ENCODE measurements at places on chromosomes 6 and 20.

DNA sequence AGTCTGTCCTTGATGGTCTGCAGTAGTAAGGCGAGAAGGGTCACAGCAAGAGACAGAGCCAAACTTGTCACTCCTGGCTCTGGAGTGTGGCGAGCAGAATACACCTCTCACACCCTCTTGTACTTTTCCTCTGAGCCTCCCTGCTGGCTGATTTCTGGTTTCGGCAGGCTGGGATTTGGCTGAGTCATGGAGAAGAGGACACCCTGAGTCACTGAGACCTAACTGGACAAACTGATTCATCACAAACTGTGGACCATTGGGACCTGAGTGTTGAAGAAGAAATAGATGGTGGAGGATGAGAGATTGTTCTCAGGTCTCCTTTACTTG, 101.7 kb downstream of the F13A1 start:
- DNase-seq: no peak

- DNase-seq: no peak
These were observed 2.9 kb upstream of the CHRNA4 start for GRCh38 chr20:63363981-63364561.

DNA sequence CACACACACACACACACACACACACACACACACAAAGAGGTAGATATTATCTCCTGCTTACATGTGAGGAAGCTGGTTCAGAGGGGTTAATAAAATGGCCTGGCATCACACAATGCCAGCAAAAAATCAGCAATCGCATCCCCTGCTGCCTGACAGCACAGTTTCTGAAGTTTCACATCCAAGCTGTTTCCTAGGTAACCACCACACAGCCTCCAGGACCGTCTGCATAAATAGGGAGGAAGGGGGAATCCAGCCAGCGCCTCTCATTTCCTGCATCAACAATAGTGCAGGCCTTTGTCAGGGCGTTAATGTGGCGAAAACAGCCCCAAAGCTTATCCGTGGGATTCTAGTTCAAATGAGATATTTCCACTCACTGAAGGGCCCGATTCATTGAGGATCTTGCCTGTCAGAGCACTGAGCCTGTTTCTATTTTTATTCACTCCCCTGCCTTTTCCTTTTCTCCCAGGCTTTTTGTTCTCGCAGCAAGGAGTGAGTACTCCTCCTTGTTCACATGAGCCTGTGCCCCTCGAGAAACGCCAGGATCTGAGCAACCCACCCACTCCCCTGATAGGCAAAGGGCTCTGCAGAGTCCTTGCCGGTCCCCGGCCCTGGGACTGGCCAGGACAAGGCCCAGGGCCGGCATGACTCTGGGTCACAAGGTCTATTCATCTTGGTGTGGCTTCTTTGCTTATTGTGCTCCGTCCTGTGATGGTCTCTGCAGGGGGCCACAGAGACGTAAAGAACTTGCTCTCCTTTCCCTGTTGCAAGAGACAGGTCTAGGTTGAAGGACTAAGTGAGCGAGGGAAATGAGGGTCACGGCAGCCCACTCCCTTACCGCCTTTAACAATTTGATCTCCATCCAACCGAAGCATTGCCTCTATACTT, 32.7 kb downstream of the TUBB2B start:
- DNase-seq: no peak

DNA sequence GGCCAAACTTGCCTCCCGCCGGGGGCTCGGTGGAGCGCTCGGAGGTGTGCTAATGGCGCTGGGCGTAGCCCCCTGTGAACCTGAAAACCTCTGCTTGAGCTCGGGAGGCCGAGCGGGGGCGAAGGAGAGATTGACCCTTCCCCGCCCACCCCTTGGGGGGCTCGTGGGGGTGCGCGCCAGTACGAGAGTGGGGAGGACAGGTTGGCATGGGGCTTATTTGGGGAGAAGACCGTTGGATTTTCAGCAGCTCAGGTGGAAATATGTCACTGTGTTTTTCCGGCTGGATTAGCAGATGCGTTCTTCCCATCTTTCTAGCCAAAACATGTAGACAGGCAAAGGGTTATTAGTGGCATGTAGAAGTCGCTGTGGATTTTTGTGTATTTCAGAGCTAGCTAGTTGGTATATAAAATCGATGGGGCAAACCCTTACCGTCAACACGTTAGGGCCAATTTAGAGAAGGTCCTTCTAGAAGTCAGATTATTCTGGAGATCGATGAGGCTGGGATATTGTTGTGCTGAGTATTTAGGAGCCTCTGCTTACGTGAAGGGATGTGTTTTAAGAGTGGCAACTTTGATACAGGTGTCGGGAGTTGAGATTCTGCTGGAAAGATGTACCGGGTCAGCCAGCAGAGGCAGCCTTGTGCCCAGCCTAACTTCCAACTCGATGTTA, 525 bp downstream of the NCOA7 start:
- DNase-seq: no peak

- DNase-seq: no peak
These were observed 10.5 kb downstream of the ANKRD66 start for GRCh38 chr6:46757214-46757596.

- DNase-seq: peak; percentile 18
These were observed 608.0 kb downstream of the PHF3 start for GRCh38 chr6:64243618-64244017.

GRCh38 chr6:34393191-34393965, 909 bp upstream of the NUDT3 start:
- DNase-seq: no peak

DNA sequence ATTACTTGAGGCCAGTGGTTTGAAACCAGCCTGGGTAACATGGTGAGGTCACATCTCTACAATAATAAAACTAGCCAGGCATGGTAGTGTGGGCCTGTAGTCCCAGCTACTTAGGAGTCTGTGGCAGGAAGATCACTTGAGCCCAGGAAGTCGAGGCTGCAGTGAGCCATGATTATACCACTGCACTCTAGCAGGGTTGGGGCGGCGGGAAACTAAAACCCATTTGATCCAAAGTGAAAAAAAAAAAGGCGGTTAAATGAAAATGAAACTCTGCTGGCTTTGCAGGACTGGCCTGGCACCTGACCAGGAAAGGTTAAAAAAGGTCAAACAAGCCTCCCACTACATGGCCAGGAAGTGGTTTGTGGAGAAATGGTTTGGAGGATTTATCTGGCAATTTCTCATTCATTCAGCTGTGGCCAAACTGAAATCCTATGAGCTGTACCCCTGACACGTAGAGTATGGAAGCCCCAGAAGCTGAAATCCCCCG, 36.6 kb downstream of the MTRES1 start:
- no peak for DNase-seq

DNA sequence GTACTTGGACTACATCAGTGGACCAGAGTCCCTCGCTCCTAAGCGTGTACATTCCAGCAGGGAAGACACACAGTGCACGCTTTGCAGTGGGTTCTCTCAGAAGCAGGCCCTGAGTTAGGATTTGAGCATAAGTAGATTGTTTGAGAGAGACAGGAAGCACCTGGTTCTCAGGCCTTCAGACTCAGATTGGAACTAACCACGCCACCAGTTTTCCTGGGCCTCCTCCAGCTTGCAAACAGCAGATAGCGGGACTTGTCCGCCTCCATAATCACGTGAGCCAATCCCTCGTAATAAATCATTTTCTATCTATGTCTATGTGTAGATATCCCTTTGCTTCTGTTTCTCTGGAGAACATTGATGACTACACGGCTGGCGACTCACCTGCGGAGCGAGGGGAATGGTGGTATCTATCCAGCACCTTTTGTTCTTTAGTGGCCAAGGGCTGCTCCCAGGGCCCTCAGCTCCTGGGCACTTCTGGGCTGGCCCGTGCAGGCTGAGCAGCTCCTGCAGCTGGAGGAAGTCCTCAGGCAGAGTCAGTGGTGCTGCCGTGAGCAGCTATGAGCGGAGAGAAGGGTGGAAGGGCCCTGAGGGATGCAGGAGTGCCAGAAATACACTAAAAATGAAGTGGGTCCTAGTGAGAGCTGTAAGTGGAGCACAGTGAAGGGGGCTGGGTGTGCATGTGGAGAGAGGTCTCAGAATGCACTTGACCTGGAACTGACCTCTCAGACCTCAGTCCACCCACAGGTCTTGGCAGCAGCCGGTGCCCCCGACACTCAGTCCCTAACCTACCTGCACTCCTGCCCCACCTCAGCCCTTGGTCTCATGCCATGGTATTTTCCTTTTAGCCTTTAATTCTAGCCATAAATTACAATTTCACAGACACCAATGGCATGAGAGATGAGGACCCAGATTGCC, 76.9 kb downstream of the STK35 start:
- DNase-seq: no peak

GRCh38 chr6:14501240-14501639, 383.7 kb downstream of the CD83 start:
- DNase-seq: no peak

GRCh38 chr6:149990661-149991471, 27.1 kb downstream of the ULBP1 start:
- DNase-seq: no peak

GRCh38 chr6:147621263-147621662, 112.8 kb downstream of the SAMD5 start:
- no peak for DNase-seq

GRCh38 chr6:106167096-106167814, 81.1 kb downstream of the PRDM1 start:
- no peak for DNase-seq

DNA sequence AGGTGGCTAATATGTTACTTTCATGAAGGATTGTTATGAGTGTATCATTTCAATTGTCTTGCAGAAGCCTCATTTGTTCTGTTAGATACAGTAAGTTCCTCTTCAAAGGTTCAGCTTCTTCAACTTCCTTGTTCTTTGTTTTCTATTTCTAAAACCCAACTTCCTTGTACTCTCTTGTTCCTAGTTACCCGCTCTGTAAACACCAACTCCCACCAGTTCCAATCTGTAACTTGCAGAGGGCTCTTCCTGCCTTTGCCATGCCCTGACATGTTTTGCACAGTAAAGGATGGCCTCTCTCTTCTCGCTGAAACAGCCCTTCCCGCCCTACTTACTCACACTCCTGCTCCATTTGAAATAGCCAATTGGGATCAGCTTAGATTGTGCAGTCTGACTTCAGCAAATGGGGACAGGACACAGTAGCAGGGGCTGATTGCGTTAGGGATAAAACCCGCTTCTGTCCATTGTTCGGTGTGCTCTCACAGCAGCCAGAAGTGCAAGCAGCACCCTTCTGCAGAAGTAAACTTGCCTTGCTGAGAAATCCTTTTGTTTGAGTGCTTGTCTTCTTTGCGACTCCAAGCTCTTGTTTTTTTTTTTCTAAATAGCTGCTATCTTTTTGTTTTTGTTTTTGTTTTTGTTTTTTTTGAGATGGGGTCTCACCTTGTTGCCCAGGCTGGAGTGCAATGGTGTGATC, 45.9 kb upstream of the POU5F1 start:
- DNase-seq: peak; percentile 63

DNA sequence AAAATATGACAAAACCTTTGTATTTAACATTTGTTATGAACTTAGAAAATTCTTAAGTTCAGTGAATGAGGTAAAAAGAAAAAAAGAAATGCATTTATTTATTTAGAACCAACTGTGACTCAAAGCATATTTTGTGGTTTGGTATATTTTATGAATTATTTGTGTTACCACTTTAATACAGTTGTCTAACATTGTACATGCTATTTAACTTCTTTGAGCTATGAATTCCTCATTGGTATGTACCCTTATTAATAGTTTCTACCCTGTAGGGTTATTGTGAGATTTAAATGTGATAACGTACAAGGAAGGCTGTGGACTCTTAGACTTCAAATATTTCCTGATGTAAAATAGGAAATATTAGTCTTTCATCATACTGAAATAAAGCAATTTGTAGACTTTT, 162.6 kb downstream of the MMUT start:
- no peak for DNase-seq

- no peak for DNase-seq
These were observed 7.5 kb downstream of the NEDD9 start for GRCh38 chr6:11224966-11225463.

- DNase-seq: peak; percentile 95
These were observed 75.7 kb downstream of the SYNJ2 start for GRCh38 chr6:158057213-158057987.

- DNase-seq: peak; percentile 8
These were observed 113.9 kb downstream of the ELOVL4 start for GRCh38 chr6:79833264-79833963.

DNA sequence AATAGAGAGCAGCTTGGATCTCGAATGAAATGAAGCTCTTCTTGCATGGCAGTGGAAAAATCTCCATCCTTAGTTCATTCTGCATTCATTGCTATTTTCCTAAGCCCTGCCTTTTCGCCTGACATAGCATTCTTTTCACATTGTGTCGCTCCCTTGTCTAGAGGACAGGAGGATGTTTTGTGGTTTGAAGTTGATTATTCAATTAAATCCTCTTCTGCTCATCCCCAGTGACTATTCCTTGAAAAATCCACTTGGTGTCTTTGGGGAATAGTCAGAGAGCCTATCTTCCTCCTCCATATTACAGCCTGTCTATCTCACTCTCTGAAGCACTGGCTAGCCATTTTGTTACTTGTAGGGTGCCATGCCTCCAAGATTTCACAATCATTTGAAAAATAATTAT, 161.2 kb downstream of the KLHL32 start:
- DNase-seq: peak; percentile 14

GRCh38 chr6:104402572-104402971, 457.1 kb downstream of the HACE1 start:
- DNase-seq: no peak

- DNase-seq: no peak
These were observed 177.3 kb downstream of the EPHA7 start for GRCh38 chr6:93242049-93242448.

- no peak for DNase-seq
These were observed 27.0 kb upstream of the ANKEF1 start for GRCh38 chr20:10007747-10008146.

- no peak for DNase-seq
These were observed 43.6 kb upstream of the FUCA2 start for GRCh38 chr6:143555071-143555492.

- DNase-seq: no peak
These were observed 9.2 kb upstream of the BNIP5 start for GRCh38 chr6:36345681-36346466.

DNA sequence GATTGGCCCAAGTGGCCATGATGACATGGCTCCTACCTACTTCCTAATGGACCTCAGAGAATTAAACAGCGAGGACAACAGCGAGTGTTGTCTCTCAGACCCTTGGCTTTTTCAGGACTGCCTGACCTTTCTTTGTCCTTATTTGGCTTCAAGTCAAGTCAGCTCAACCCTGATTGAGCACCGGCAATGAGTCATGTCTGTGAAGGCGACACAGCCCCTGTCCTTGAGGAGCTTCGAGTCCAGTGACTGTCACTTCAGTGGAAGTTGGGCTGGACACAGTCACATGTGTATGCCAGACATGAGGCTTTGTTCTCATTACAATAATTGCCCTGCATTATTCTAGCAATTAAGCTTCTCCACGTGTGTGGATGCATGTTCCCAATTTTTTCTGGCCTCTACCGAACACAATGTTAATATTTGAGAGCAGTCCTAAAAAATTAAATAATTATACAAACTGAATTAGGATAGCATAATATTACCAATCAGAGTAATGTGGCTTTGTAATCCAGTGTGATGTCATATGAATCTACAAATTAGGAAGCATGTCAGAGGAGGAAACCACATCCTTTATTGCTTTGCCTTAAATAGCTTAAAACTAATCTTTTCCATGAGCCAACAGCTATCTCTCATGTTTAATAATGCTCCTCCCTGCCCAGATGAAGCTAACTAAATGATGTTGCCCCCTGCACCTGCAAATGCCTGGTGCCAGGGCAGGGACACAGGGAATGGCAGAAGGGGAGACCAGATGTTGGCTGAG, 178.6 kb downstream of the CDH26 start:
- DNase-seq: no peak
